ENCODE measurements at places on chromosomes 11 and 22.

DNA sequence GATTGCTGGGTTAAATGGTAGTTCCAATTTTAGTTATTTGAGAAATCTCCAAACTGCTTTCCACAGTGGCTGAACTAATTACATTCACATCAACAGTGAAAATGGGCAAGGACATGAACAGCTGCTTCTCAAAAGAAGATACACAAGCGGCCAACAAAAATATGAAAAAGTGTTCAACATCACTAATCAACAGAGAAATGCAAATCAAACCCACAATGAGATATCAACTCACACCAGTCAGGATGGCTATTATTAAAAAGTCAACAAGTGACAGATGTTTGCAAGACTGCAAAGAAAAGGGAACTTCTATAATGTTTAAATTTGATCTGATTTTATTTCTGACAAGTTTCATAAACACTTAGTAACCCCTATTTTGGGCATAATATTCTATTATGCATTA, 537.5 kb downstream of the DLG2 start:
- no peak for DNase-seq

- no peak for DNase-seq
These were observed 125.6 kb upstream of the LMO1 start for GRCh38 chr11:8389029-8389996.

DNA sequence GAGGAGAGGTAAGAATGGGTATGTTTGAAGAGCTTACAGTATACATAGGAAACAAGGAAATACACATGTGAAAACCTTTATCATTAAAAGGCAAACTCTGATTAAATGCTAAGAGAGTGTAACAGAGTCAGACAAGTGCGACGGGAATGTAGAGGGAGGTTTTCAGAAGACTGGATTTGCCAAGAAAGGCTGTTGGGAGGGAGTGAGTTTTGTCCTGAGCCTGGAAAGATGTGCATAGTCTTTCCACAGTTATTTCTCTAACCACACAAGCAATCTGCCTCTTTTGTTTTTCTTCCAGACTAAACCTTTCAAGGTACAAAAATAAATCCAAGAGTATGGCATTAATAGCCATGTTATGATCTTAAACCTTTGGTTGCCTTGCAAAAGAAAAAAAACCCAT, 170.9 kb downstream of the KIRREL3 start:
- DNase-seq: no peak

GRCh38 chr11:121889931-121890330, 226.1 kb downstream of the BLID start:
- peak; percentile 43 for DNase-seq

- DNase-seq: peak; percentile 93
These were observed 52.0 kb downstream of the KCNJ1 start for GRCh38 chr11:128814856-128815705.

- DNase-seq: no peak
These were observed 73.6 kb upstream of the NARS2 start for GRCh38 chr11:78647986-78648875.

- no peak for DNase-seq
These were observed 54.1 kb upstream of the WNT7B start for GRCh38 chr22:46031066-46031465.

GRCh38 chr11:5398936-5399335, 15.3 kb downstream of the OR51M1 start:
- DNase-seq: no peak

- peak; percentile 40 for DNase-seq
These were observed 56.2 kb upstream of the CD82 start for GRCh38 chr11:44509296-44509695.

GRCh38 chr11:64124147-64124546, 41.8 kb downstream of the MACROD1 start:
- DNase-seq: no peak

DNA sequence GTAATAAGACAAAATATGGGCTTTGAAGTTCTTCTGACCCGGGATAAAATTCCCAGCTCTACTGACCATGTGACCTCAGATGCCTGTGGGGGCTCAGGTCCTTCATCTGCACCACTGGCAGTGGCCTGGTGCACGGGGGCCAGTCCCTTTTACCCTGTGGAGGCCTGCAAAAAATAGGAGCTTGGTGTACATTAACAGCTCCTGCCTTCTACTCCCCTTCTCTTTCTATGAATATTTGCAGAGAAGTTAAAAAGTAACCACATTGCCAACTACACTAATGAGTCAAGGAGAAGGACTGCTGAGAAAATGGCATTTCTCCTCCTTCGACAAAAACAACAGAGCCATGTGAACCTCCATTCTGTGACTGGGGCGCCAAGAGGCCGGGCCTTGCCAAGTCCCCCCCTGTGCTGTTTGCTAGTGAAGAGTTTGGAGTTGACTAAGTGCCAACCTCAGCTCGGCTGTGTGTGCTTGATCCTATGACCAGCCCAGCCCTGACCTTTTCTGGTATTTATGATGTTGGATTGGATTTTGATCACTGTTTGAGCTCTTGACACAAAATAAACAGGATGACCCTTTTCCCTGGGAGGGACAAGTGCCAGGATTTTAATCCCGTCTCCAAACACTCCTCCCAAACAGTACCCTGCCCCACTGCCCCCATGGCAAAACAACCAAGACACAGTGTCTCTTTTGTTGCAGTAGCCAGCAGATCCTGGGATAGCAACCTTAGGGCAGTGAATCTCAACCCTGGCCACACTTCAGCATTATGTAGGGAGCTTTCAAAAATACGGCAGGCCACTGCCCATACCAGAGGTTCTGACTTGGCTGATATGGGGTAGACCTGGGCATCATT, 380.1 kb downstream of the LARGE1 start:
- no peak for DNase-seq

DNA sequence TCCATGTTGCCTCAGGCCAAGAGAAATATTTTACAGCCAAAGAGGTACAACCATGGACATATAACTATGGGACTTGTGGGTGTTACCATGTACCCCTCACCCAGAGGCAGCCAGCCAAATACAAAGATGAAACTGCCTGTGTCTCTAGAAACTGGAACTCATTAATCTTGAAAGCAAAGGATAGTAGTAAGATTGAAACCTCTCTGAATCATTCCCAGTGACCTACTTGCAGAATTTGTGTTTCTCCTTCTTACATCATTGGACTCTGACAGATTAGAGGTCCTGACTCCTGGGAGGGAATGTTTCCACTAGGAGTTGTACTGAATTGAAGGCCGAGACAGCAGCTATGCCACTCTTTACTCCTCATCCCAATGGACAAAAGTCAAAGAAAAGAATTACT, 257.4 kb upstream of the UBASH3B start:
- peak; percentile 38 for DNase-seq

DNA sequence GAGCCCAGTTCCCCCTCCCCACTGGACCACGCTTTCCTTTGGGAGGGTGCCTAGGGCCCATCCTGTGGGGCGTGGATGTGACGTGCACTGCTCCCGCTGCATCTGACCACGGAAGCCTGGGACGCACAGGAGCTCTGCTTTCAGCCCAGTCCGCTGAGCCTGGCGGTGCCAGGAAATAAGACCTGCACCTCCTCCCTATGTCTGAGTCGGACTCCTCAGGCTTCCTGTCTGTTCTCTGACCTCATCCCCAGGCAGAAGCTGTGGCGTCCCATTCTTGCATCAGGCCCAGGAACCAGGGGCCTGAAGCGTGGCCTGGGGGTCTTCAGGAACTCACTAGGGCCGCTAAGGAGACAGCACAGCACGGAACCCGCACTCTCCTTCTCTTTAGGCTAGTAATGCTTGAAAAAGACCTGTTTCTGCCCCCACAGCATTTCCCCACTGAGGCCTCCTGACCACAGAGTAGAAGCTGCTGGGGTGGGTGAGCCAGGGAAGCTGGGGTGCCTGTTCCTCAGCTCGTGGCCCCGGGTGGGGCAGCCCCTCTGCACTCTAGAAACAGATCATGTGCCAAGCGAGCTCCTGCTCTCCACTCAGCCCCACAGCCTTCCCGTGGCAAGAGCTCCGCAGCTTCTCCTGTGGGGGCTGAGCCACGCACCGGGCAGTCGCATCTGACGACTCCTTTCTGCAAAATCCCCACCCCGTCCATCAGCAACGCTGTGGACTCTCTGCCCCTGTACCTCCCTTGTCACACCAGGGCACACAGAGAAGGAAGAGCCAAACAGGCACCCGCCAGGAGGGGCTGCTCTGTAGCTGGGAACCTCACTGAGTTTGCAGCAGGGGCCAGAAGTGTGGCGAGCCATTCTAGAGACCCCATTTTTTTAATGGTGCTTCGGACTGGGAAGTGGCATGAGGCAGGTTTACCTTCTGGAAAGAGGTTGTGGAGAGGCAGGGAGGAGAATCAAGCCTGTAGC, 22.6 kb downstream of the MOV10L1 start:
- no peak for DNase-seq

DNA sequence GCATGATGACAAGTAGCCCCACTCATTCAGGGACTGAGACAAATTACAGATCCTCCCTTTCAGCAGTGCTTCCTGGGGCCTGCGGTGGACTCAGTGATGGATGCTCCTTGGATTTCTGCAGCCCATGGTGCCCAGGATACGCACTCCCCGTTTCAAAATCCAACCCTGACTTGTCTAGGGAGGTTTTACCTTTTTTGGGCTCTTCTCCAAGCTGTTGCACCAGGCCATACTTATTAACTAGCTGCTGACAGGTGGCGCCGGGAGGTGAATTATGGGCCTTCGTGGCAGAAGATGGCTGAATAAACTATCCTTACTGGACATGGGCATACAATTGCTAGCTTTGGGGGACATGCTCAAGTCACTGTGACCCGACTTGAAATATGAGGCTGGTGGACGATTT, 324.3 kb upstream of the SYN3 start:
- no peak for DNase-seq

GRCh38 chr11:90148900-90149299, 14.4 kb downstream of the NAALAD2 start:
- DNase-seq: no peak

DNA sequence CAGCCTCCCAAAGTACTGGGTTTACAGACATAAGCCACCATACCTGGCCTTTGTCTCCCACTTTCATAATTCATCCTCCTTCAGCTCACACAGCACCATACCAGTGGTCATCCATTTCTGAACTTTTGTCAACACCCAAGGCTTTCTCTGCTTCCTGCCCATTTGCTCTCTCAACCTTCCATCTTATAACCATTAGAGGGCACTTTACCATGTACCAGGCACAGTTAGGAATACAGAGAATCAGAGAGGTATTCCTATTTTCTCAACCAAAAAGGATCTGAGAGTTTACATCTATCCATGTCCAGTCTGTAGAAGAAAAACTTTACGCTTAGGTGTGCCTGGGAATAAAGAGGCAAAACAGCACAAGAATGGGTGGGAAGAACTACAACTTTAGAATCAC, 397.6 kb downstream of the BUD13 start:
- DNase-seq: no peak

DNA sequence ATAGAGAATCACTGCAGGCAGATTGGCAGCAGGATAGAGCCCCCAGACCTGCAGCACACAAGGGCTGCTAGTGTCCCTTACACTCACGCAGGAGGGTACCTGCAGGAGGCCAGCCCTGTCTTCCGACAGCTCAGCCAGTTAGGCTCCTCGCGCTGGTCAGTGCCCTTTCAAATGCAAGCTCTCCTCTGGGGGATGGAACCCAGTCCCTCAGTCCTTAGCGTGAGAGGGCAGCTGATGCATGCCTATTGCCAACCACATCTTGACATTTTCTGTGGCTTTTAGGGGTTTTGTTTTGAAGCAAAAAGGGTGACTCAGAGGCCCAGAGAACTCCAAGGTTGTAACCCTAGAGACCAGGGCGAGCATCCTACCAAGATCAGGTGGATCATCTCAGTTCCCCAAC, 40.0 kb downstream of the WNT11 start:
- no peak for DNase-seq

- DNase-seq: no peak
These were observed 6.0 kb upstream of the GAS2L1 start for GRCh38 chr22:29300467-29300806.

- DNase-seq: no peak
These were observed 12.9 kb downstream of the RNF141 start for GRCh38 chr11:10528121-10528520.

GRCh38 chr11:111443640-111444039, 64.6 kb upstream of the POU2AF1 start:
- DNase-seq: no peak

DNA sequence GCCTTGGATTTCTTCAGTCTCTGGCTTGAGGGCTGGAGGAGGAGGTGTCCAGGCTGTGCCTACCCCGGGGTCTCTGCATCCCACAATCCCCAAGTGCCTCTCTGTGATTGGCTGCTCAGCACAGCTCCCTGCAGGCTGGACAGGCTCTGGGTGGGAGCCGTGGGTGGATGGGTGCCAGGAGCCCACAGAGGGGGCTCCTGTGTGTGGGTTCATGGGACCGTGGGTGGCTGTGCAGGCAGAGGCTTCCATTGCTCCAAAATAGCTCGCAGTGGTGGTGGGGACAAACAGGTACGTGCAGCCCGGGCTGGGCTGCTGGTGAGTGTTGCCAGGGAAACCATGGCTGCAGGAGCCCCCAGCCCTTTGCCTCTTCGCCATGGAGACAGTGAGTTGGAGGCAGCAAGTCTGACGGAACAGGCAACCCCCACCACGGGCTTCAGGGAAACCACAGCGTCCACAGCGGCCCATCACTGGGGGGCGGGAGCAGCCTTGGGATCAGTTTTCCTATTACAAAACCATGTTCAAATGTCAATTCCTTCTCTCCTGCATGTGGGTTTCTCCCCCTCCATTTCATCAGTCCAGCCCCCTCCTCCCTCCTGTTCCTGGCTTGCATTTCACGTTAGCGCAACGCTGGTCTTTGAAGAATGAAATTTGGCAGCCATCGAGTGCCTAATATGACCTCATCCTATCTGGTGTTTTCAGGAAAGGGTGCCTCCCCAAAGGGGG, 155.2 kb downstream of the TRIM29 start:
- peak; percentile 55 for DNase-seq

DNA sequence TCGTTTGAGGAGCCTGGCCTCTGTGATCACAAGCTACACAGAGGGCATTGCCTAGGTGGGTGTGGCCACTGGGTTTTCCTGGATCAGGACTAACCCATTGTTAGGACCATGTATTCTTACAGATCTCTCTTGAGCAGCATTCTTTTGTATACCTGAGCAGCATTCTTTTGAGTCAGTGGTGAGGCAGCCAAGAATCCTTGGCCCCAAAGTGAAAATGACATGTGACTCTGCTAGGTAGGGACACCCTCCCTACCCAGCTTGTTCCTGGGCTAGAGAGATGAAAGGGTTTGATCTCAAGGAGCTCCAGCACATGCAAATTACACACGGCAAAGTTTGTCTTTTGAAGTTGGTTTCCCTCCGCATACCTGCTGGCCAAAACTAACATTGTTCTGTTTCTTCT, 55.0 kb upstream of the HORMAD2 start:
- DNase-seq: no peak

- DNase-seq: peak; percentile 13
These were observed 117.5 kb upstream of the TOP3B start for GRCh38 chr22:22099833-22100812.

Data from cardiac muscle cell (in vitro differentiated cells and primary cell).